ENCODE measurements at places on chromosomes 4 and X.

DNA sequence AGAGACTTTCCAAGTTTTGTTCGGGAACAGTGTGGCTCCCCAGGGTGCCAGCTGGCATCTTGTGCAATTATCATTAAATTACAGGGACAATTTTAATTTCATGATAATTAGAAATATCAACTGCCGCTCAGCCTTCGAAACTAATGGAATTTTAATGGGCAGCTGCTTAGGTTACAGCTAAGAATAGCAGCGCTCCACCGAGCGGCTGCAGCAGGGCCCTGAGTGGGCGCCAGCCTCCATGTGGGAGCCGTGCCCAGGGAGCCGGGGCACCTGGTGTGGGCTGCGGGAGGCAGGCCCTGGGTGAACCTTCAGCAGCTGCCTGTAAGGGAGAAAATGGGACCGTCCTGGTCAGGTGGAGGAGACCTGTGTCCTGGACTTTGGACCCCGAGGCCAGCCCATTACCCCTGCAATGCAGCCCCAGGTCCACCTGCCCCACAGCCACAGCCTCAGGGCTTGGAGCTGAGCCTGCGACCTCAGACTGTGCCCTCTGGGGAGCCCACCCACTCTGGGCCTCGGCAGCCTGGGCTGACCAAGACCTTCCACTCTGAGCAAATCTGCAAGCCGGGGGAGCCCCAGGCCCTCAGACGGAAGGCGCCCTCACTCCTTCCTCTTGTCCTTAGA lies 21.1 kb downstream of the MSANTD1 start:
- DNase-seq: no peak

DNA sequence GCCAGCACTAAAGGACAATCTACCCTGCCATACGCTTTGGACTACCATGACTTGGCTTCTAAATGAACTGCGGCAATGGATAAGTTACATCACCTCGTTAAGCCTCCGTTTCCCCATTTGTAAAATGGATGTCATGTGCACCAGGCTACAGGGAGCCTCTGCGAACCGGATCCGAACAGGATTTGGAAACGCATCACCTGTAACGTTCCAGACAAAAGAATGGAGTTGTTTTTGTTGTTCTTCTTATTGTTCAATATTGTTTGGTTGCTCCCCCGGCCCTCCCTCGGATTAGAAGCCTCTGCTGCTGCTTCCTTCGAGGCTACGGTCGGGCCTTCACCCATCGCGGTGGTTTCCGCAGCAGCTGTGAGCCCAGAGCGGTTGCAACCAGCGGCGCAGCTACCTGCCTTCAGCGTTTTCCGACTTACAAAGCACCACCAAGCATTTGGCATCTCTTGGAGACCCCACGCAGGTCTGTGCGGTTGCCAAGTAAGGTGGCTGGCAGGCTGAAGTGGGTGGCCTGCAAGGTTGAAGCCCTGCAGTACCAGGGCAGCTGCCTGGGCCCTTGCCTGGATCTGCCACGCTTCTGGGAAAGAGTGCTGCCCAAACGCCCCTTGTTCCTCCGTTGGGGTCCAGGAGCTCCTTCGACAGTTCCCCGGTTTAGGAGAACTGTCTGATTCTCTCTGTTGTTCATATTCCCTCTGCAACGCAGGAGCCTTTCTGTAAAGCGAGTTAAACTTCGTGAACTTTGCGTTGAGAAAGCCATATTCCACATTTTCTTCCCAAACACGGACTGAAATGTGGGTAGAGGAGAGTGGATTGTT lies 7.1 kb downstream of the NKX3-2 start:
- DNase-seq: no peak

DNA sequence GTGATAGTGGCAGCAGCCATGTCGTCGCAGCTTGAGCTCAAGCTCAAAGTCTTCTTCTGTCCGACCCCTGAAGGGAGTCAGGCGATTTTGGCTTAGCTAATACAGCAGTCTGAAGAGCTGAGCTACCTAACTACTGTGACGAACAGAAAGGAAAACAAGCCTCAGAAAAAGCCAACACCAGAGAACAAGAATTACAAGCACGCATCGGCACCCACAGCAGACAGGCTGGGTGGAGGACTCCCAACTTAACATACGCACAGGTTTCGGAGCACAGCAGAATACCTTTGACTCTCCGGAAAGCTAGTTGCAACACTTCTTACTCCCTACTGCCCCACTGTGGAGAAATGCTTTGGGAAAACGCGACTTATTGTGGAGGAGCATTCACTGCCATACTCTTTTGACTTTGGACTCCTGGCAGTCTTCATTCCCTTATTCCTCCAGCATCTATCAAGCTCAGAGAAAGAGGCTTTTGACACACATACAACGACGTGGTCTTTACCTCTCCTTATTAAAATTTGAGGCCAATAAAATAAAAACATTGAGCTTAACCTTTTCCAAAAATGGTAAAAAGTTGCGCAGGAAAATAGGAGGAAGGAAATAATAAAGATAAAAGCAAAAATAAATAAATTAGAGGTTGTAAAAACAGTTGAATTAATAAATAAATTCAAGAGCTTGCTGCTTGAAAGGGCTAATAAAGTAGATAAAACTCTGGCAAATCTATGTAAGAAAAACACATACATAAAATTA lies 41.3 kb upstream of the GPC3 start:
- DNase-seq: no peak

DNA sequence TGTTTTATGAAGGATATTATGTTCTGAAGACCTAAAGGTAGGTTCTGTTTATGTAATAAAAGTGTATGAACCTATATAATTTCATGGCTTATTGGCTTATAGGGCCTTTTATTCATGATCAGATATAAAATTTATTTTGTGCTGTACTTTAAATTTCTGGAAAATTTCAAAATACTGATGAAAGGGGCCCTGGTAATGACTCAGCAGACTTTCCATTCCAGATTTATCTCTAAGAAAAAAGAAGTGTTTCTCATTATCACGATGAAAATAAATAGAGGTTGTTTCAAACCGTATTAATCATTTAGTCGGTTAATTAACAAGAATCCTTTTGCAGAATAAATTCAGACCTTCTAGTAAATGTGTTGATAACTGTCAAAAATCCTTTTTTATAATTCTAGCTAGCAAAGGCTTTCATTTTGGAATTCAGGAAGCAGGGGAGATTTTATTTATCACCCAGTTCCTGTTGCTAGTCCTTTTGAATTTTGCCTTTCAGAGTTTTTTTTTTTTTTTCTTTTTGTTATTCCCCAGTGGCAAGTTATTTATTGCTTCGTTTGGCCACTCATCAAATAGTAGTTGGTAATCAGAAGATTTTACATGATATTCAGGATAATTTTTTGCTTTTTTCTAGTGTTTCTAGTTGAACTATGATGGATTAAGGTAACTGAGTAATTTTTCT lies 5.4 kb upstream of the TAPT1 start:
- DNase-seq: no peak

DNA sequence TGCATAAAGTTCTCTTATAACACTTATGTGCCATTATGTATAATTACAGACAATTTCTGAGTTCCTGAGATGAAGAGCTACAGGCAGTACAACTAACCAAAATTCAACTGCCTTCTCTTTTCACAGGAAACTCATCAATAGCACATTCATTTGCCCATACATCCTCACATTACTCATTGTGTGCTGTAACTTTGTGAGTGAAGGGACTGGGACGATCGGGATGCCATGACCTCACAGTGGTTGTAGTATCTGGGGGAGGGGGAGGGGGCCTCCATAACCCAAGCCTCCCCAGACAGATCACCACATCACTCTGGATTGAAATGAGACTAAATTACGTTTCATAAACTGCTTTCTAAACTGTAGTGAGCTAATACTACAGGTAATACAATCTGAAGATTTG lies 60.7 kb downstream of the ABCG2 start:
- no peak for DNase-seq

DNA sequence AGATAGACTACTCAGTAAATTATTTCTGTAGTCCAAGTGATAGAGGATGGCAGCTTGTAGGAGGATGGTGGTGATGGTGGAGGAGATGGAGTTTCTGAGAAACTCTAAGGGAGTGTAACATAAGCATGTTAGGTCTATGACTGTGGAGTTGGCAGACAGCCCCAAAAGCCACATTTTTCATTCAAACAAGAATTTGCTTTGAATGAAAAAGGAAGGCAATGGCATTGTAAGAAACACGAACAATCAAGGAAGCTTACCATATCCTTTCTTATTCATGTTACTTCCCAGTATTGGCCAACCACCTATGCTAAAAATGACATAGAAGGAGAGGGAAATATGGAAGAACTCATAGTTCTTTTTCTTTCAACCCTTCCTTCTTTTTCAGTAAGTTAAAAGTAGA lies 18.7 kb upstream of the SEC24B start:
- DNase-seq: no peak

GRCh38 chr4:142281999-142282398 lies 564.1 kb downstream of the INPP4B start:
- no peak for DNase-seq

DNA sequence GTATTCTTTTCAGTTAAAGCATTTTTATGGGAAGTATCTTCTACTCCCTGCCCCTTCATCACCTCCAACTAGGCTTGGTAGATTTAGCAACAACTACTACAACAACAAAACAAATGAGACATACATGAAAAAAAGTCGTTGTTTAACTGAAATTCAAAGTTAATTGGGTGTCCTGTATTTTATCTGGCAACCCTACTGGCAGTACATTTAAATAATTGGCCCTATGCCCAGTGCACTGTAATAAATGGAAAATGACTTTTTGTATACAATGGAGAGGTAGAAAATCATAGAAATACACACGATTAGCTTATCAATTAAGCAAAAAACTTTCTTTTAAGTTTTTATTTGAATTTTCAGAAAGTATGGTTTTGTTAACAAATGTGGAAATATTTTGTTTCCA lies 21.4 kb upstream of the CLGN start:
- no peak for DNase-seq

- no peak for DNase-seq
These were observed 180.1 kb upstream of the SPRY1 start for GRCh38 chr4:123216543-123216942.

- DNase-seq: no peak
These were observed 61.4 kb downstream of the KLHL4 start for GRCh38 chrX:87578978-87579377.

DNA sequence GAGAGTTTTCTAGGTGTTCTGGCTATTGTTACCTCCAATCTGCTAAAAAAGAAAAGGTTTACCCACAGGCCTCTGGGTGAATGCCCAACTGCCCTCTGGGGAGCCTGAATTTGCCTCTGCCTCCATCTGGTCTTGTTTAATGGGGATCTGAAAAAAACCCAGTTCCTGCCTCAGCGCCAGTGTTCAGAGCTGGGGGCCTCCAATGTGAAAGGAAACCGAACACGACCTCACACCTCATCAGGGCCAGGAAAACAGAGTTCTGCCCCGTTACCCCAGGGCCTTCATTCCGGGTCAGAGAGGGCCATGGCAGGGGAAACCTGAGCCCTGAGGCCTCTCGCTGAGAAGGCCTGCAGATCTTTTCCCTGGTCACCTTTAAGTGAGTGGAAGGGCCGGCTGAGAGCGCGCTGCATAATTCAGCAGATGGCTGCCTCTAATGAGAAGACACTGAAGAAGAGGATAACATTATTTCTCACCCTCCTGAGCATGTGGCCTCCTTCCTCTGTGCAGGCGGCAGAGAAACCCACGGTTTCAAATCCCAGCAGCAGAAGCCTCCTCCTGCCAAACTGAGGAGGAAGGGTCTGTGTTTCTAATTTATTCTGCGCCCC lies 6.8 kb downstream of the SEPTIN6 start:
- DNase-seq: no peak

DNA sequence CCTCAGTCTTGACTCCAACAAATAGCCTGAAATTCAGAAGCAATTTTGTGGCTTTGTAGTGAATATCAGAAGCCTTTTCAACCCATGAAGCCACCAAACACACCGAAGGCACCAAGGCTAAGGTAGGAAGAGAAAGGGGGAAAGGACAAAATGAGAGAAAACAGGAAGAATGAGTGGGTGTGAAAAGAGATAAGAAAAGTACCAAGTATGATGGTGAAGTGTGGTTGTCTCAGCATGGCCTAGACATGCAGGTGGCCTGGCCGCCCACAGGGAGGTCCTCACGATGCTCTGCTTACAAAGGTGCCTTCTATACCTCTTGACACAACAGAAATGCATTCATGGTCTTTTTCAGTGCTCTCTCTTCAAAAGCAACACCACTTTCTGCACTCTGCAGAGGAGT lies 34.9 kb downstream of the ACSL1 start:
- no peak for DNase-seq

GRCh38 chr4:109169170-109169569 lies 133.3 kb downstream of the COL25A1 start:
- no peak for DNase-seq

- DNase-seq: no peak
These were observed 22.0 kb downstream of the RGS12 start for GRCh38 chr4:3314706-3315260.

DNA sequence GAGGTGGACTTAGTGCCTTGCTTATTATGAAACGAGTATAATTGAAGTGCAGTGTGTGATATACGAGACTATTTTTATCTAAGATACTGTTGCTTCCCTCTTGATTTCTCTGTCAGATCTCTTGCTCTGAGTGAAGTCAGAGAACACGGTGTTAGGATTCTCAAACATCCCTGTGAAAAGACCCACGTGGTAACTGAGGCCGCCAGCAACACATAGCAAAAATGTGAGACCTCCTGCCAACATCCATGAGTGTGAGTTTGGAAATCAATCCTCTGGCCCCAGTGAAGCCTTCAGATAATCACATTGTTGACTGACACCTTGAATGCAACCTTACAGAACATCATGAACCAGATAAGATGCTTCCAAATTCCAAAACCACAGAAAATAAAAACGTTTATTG lies 954.4 kb downstream of the FAT4 start:
- DNase-seq: no peak

GRCh38 chrX:43469391-43470054 lies 186.6 kb upstream of the MAOA start:
- DNase-seq: no peak

DNA sequence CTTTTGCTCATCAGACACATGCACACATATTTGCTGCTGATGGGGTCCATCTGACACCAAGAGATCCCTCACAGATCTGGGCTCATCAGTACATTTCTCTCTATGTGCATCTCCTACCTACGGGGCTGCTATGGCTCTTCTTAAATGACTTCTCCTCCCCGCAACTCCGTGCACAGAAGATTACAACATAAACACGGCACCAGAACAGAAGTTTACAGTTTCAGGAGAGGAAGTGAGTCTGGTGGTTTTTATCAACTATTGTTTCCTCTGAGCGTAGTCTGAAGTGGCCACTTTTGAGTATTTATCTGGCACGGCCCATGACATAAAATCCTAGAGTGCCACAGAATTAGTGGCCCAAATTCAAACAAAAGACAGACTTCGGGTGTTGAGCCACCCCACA lies 263.8 kb downstream of the PRDM5 start:
- DNase-seq: no peak

DNA sequence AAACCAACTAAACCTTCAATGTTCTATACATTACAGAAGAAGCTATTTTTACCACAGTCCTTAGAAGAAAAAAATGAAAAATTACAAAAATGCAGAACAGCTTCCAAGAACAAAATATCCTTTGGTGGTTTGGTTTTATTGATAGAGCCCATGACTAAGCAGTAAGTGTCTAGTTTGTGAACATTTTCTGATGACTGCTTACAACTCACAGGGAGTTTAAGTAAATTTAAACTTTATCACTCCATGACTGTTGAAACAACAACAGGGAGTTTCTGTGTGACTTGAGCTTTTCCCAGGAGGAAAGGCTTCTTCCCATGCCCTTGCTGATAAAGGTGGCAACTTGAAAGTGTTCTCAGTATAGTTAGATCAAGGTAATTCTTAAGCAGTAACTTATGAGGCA lies 2.9 kb downstream of the PF4 start:
- DNase-seq: no peak

GRCh38 chrX:77622233-77622632 lies 163.8 kb downstream of the ATRX start:
- DNase-seq: no peak
